Fibroblast of skin of right quadriceps (primary cell): ENCODE measurements at places on chromosomes 13 and 19.

DNA sequence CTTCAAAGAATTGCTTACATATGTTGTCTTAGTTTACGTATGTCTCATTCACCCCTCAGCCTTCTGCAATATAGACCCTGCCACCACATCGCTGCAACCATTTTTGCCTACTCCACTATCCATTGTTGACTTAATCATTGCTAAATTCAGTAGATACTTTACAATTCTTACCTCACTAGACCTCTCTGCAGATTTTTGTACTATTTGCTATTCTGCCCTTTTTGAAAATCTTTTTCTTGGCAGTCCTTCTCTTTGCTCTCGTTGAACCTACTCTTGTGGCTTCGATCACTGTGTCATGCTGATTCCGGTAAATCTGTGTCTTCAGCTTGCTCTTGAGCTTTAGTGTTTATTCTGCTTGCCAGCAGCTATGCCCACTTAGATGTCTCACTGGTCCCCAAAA is 81.2 kb downstream of the CDK8 start:
- DNase-seq = no peak

GRCh38 chr13:31172535-31172934 is 10.8 kb upstream of the HSPH1 start:
- peak; percentile 89 for DNase-seq

DNA sequence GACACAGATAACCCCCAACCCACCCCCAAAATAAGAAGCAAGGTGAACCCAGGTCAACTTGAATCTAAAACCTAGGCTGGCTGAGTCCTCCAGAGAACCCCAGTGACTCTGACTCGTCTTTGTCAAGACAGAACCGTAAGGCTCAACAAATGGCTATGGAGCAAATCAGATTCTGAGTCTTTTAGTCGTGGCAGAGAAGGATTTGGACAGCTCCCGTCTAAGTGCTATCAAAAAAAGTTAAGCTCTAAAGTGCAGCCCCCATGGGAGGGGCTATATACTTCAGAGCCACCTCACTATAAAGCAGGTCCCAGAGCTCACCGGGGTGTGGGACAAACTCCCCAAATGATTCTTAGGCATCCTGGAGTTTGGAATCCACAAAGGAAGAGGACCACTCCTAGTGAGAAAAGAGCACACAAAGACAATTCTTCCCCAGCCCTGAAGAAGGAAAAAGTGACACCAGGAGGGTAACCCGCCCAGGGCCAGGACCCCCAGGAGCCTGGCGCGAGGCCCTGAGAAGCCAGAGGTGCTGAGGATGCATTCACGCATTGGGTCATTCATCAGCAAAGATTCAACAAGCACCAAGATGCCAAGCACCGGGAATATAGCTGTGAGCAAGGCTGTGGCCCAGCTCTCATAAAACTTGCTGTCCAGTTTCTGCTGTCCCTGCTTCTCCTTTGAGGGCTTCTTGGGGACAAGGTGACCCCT is 25.4 kb upstream of the C13orf42 start:
- no peak for DNase-seq

DNA sequence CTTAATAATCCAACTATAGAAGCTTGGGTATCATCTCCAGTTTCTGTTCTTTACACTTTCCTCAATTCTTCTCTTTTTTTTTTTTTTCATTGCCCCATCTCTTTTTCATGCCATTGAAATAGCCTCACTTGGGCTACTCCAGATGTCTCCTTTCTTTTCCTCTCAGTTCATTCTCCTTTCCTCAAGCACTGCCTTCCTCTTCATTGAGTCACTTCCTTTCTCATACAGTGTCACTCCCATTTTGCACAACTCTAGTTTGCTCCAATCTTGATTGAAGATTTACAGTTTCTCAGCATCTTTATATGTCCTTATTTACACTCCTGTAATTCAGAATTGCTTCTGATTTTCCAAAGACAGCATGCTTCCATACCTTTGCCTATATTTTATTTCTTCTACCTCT is 61.3 kb downstream of the IPO5 start:
- DNase-seq = peak; percentile 78

DNA sequence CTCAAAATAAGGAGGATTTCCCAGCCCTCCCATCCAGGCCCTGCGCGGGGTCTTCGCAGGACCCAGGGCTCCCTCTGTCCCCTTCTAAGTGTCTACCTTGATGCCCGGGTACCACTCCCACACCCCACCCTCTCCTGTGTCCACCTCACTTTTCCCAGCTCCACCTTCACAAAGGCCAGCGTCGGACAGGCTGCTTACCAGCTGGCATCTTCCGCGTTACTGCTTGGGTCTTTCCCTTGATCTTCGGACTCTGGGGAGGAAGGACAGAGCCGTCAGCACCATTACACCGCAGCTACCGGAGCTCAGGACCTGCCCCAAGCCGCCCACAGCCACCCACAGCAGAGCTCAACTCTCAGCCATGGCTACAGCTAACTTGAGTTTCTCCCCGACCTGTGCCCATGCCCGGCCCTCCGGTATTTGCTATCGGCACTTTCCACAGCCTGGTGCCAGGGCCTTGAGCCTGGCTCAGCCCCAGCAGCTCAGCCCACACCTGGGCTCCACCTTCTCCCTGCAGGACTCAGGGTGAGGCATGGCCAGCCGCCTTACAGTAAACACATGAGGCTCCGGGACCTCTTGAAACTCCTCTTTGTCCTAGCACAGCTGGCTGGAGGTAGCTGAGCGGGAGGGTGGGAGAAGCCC is 3.8 kb downstream of the C13orf46 start:
- no peak for DNase-seq

DNA sequence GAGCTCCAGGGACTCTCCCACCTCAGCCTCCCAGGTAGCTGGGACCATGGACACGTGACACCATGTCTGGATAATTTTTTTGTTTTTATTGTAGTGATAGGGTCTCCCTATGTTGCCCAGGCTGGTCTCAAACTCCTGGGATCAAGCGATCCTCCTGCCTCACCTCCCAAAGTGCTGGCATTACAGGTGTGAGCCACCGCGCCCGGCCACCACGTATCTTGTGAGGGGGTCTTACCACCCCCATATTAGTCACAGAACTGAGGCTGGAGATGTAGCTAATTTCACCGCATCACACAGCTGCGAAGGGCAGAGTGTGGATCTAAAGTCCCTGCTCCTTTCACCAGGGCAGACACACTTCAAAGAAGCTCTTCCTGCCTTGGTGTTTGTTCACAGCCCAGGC is 211.8 kb upstream of the SOX1 start:
- no peak for DNase-seq

DNA sequence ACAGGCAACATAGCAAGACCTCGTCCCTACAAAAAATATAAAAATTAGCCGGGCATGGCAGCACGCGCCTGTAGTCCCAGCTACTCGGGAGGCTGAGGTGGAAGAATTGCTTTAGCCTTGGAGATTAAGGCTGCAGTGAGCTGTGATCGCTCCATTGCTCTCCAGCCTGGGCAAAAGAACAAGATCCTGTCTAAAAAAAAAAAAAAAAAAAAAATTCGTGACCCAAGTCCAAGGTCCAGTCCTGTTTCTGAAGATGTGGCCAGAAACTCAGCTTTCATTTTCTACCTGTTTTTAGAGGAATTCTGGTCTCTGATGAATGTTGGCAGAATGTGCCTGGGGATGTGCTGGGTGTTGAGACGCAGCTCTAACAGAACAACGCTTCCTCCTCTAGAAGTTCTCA is 1.9 kb upstream of the PGPEP1 start:
- DNase-seq = no peak

- no peak for DNase-seq
These were observed 21.1 kb downstream of the ZNF582 start for GRCh38 chr19:56372281-56372680.

GRCh38 chr19:42276821-42277220 is 7.8 kb downstream of the CIC start:
- DNase-seq = no peak

DNA sequence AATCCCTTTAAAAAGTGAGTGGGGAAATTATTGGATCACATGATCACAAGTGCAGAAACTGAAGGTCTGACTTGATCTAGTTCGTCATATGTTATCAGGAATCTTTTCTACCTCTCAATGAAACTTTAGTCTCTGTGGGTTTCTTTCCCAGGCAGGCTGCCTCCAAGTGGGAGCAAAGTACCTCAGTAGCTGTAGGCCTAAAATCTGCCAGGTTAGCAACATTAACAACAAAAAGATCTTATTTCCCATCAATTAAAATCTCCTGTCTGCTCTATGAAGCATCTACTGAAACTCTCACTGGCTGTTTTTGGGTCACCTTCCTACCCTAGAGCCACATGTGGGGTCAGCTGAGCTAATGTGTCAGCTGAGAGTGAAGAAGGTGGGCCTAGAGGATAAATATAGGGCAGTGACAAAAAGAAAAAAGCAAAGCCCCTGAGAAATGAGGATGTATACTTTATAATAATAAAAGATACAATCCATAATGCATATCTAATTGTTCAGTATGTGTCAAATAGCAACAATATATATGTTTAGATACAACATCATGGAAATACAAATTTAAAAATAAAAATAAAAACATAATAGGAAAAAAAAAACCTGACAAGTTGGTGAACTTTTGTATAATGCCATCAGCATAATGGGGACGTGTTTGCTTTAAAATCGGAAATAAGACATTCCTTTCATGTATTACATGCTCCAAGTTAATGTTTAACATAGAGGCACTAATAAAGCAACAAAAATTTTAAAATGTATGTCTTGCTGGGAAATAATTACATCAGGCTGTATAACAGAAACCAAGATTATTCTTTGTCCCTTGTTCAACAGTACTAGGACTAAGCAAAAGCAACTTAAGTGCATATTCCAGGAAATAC is 141.1 kb downstream of the GPC5 start:
- DNase-seq = no peak

DNA sequence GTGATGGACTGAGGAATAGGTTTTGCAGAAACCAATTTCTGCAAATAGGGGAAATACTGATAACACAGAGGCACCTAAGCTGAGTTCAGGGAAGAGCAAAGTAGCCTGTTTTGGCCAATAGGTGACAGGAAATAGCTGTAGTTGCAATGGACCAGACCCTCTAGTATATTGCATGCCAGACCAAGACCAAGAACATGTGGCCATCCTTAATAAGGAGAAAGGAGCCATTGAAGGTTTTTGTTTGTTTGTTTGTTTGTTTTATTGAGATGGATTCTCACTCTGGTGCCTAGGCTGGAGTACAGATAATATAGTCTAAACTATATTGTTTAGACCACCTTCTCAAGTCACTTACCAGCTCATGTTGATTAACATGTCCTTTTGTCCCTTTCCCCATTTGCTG is 101.5 kb downstream of the ZNF557 start:
- no peak for DNase-seq

DNA sequence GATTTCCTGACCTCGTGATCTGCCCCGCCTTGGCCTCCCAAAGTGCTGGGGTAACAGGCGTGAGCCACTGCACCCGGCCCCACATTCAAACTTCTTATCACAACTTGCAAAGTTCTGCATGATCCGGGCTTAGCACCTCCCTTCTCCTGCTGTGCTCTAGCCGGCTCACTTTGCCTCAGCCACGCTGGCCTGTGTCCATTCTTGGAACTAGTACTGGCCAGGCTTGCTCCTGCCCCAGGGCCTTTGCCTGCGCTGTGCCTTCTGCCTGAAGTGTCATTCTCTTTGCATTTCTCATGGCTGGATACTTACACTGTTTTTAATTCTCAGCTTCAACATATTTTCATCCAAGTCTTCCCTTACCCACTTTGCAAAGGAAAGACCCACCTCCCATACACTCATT is 29.9 kb downstream of the CACNG6 start:
- DNase-seq = no peak

- no peak for DNase-seq
These were observed 4.9 kb downstream of the TFDP1 start for GRCh38 chr13:113589251-113589960.

- no peak for DNase-seq
These were observed 4.1 kb downstream of the PGLS start for GRCh38 chr19:17515408-17516149.

DNA sequence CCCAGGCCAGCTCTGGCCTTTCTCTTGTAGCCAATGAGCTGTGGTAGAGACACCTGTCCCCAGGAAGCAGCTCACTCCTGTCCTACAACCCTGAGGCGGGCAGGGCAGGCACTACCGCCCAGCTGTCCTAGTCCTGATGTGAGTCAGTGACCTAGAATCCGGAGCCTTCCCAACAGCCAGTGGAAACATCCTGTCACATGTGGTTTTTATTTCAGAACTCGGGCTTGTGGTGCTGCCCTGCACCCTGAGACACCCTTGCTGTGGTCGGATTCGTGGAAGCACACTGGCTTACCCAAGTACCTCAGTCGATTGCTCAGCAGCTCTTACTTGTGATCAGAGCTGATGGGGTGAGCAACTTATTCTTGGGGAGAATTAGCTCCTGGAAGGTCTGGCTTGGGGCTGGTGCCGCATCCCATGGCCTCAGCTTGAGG is 83.6 kb upstream of the ARHGEF7 start:
- peak; percentile 71 for DNase-seq

GRCh38 chr19:29489172-29489951 is 36.4 kb upstream of the VSTM2B start:
- DNase-seq = no peak
